ENCODE measurements at places on chromosomes 7 and 10.

- DNase-seq = no peak
Observed at GRCh38 chr10:66792441-66792840, 133.4 kb upstream of the LRRTM3 start.

DNA sequence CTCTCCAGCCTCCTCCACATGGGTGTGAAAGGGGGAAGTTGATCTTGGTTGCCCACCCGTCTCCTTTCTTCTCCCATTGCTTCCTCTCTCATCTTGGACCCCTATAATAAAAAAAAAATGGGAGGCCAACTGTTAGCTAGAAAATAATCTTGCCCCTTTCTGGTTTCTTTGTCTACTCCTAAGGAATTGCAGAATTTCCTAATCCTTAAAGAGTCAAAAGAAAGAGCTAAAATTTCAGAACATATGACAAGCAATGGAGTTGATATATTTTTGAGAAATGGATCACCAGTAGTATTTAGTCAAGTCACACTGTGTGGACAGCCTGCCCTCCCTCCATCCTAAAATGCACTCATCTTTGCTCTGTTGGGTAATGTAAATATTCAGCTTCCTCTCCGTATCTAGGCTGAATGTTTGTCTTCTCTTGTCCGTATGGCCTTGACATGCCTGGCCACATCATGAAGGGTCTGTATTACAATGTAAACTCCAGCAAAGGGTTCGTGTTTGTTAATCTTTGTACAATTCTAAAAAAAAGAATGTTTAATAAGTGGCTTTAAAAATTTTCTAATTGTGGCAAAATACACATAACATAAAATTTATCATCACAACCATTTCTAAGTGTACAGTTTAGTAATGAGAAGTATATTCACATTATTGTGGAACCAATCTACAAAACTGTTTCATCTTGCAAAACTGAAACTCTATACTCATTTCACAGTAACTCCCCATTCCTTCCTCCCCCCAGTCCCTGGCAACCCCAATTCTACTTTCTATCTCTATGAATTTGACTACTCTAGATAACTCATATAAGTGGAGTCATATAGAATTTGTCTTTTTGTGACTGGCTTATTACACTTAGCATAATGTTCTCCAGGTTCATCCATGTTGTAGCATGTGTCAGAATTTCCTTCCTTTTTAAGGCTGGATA, 71.5 kb downstream of the ZNF92 start:
- no peak for DNase-seq

GRCh38 chr10:78777466-78777865, 291.3 kb upstream of the ZMIZ1 start:
- no peak for DNase-seq

DNA sequence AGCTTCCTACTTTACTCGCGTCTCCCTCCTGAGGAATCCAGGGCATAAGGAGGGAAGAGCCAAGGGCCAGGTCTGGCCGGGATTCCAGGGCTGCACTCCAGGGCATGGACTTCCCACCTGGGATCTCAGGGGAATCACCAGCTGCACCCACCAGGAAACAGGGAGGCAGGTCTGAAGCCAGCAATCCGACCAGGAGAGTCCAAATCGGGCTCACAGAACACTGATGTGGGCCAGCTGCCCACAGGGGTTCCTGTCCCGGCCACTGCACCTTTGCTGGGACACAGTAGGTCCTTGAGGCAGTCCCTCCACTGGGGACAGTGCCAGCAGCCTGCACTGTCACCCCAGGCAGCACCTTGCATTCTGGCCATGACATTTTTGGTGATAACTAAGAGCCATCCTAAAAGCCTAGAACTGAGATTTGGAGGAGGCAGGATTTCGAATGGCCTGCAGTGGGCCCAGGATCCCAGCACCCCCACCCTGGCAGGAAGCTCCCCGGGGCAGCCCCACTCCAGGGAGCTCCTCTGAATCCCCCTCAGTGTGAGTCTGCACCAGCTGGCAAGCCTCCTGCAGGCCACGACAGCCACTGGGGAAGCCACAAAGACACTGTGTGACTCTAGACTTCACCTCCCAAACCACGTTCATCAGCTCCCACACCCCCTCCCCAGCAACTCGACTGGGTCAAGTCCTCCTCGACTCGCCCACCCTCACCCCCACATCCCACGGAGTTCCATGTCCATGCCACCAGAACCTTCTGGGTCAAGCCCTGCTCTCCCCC, 71.5 kb upstream of the PPP2R2D start:
- DNase-seq = no peak

DNA sequence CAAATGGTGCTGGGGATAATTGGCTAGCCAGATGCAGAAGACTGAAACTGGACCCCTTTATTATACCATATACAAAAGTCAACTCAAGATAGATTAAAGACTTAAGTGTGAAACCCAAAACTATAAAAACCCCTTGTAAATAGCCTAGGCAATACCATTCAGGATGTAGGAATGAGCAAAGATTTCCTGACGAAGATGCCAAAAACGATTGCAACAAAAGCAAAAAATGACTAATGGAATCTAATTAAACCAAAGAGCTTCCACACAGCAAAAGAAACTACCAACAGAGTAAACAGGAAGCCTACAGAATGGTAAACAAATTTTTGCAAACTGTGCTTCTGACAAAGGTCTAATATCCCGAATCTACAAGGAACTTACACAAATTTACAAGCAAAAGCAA, 30.9 kb upstream of the PLXDC2 start:
- no peak for DNase-seq

DNA sequence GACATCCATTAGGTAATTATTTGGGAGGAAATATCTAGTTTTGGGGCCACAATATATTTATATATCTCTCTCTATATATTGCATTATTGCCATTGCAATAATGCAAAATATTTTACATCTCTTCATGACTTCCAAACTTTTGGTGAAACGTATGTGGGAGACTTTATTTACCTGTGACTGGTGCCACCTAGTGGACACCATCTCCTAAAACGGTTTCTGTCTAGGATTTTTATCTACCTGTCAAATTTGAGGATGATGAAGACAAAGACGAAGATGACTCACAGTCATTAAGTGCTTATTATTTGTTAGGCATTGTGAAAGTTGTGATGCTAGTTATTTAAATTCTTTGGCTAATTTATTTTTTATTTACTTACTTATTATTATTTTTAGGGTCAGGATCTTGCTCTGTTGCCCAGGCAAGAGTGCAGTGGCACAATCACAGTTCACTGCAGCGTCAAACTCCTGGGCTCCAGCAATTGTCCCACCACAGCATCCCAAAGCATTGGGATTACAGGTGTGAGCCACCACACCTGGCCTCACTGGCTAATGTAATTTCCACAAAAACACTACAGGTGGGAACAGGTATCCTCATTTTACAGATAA, 18.7 kb upstream of the CBLL1 start:
- no peak for DNase-seq

GRCh38 chr10:29037348-29038113, 251.3 kb upstream of the LYZL1 start:
- no peak for DNase-seq

DNA sequence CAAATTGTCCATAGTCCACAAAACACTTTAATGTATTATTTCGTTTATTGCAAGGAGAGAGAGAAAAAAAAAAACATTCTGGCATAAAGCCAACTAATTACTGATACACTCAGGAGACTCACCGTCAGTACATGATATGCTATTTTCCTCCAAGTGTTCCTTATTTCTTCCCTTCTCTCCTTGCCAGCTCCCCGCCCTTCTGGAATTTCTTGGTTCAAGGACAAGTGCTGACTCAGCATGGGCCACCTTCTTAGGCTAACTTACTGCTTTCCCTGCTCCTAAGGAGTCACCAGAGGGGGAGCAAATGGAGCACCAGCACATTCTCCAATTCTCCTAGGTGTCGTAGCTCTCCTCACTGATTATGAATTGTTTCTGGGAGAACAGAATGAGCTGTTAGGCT, 133.8 kb upstream of the HDAC9 start:
- DNase-seq = no peak

GRCh38 chr10:53579773-53580172, 807.2 kb upstream of the MBL2 start:
- DNase-seq = no peak

DNA sequence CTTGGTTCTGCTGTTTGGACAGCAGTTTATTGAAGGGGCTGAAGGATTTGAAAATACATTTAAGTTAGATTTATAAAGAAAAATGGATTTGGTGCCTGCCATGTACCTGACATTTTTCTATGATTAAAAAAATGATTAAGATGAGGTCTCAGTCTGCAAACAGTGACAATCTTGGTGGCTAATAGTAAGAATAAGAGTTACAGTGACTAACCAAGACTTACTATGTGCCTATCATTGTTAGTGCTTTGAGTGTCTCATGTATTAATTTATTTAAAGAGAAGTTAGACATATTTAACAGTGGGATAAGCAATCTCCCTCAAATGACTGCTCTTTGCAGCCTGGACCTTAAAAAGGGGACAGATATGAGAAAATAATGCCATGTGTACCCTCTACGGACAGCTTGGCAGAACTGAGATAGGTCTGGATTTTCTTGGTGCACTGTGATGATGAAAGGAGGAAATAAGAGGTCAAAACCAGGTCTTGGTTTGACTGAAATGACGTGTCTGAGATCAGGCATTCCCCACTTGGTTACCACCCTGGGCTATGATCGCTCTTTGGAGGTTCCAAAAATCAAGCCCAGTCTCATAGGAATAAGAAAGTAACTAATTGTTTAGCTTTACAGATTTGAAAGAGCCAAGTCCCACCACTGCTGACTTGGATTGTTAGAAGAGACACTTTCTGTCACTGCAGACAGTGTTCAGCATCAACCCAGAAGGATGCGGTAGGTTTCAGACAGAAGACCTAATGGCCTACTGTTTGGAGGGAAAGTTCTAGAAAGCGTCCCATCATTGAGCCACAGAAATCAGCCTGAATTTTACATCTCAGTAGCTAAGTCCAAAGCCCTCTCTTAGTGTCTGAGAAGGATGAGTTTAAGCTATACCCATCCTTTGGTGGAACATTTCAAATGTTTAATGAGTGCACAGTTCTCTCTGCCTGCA, 2.1 kb downstream of the CASP7 start:
- DNase-seq = no peak

DNA sequence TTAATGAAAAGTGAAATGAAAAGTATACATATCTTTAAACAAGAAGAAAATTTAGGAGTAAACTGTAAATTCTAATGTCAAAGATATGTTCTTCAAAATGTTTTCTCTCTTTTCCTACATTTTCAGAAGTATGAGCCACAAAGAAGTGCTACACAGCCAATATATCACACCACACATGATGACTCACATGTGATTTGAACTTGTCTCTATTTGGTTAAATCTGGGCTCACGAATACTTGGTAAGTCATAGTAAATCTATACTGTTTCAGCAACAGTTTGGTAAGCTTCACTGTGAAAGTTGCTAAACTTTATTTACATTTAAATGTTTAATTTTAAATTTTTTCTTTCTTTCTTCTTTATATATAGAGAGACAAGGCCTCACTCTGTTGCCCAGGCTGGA, 380.6 kb upstream of the IGFBP3 start:
- DNase-seq = no peak

GRCh38 chr7:127586346-127586745, 950 bp upstream of the GCC1 start:
- DNase-seq = no peak

DNA sequence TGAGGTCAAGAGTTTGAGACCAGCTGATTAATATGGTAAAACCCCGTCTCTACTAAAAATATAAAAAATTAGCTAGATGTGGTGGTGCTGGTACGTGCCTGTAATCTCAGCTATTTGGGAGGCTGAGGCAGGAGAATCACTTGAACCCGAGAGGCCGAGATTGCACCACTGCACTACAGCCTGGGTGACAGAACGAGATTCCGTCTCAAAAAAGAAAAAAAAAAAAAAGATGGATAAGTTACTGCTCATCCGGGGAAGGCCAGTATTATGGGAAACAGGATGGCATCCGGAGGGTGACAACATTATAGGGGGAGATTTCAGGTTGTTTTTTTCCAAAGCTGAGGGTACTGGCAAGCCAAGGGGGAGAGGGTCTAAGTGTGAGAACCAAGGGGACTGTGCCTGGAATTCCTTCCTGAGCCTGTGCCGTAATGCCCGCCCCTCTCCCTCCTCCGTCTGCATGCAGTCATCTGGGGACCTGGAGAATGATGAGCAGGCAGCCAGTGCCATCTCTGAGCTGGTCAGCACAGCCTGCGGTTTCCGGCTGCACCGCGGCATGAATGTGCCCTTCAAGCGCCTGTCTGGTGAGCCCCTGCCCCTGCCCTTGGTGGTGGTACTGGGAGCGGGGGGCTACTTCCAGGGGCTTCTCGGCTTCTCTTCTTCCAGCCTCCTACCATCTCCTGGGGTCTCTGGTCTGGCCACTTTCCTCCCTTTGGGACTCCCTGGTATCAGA, 4.4 kb downstream of the LAMTOR4 start:
- DNase-seq = no peak

GRCh38 chr7:1811850-1812508, 141.9 kb downstream of the ELFN1 start:
- no peak for DNase-seq
